ENCODE measurements at places on chromosomes 11 and 22. TPM values are rescaled to one million over a fixed set of nuclear protein-coding genes. Genes with fewer than 3 reads are reported as not detected.

The ADAMTS8 gene
- total RNA-seq = 15.0 TPM

The DLG2 gene
- 2.1 TPM for total RNA-seq

The APOA4 gene
- total RNA-seq = not detected

The LINC01488 gene
- not detected for total RNA-seq

The OR4D5 gene
- not detected for total RNA-seq

The WNT7B gene
- total RNA-seq = under 0.01 TPM

The APOBEC3H gene
- 1.3 TPM for total RNA-seq

The OR51A2 gene
- not detected for total RNA-seq

The THYN1 gene
- total RNA-seq = 78.1 TPM

The MIOX gene
- under 0.01 TPM for total RNA-seq

The TOM1 gene
- total RNA-seq = 28.0 TPM

The P4HA3 gene
- total RNA-seq = 4.1 TPM

The BTG4 gene
- total RNA-seq = 0.33 TPM

The LRRC4C gene
- total RNA-seq = under 0.01 TPM

The MRTFA gene
- total RNA-seq = 13.4 TPM

The TP53I11 gene
- 19.5 TPM for total RNA-seq

The UPK3A gene
- total RNA-seq = not detected

The KCNJ11 gene
- not detected for total RNA-seq

The ANKK1 gene
- under 0.01 TPM for total RNA-seq

The SCN2B gene
- total RNA-seq = 4.9 TPM

The OR5A1 gene
- not detected for total RNA-seq

The SLC39A13 gene
- 46.0 TPM for total RNA-seq

The MMP12 gene
- 0.83 TPM for total RNA-seq

The OR5B21 gene
- not detected for total RNA-seq

All from fibroblast of lung (primary cell).